ENCODE measurements at places on chromosomes 16 and 17. TPM values are rescaled to one million over a fixed set of nuclear protein-coding genes. Genes with fewer than 3 reads are reported as not detected.

- no peak for DNase-seq
Observed at GRCh38 chr16:87995644-87996043, 44.4 kb downstream of the BANP start.

GRCh38 chr16:3945751-3946603 is 65.5 kb upstream of the CREBBP start:
- peak; percentile 78 for DNase-seq

- DNase-seq: no peak
Observed at GRCh38 chr16:81036751-81037350, 1.2 kb downstream of the ATMIN start.

DNA sequence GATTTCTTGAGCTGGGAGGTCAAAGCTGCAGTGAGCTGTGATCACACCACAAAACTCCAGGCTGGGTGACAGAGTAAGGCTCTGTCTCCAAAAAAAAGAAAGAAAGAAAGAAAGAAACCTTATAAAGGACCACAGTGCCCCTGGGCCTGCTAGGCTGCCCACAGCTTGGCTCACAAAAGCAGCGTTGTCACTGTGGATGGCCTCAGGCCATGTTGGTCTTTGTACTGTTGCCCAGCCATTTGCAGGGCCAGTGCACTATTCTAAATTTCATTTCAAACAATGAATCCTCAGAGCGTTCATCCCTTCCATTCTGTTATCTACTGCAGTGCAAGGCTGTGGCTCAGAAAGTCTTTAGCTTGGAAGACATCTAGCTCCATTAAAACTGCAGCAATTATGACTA is 208.4 kb downstream of the SLC39A11 start:
- no peak for DNase-seq

DNA sequence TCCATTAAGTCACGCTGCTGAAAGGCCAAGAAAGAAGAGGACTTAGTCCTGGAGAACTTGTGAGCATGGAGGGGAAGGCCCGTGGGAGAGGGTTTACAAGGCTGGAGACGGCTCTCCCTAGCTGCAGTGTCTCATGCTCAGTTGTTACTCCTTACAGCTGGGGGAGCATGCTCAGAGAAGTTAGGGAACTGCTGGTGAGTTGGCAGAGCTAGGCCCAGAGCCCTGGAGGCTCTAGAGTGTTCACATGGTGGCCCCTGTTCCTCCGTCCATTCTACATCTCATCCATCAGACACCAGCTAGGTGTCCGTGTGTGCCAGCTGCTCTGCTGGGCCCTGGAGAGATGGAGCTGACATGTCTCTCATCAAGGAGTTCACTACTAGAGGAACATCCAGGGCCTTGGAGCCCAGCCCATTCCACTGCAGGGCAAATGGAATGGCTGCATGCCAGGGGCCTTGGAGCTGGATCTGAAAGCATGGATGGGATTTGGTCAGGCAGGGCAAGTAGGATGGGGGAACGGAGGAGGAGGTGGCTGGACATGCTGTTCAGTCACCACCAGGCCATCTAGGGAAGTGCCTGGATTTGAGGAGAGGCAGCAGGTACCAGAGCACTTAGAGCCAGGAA is 6.3 kb downstream of the XYLT2 start:
- DNase-seq: no peak

The C17orf78 gene
- not detected for total RNA-seq

The CDT1 gene
- 0.57 TPM for total RNA-seq

The TOM1L1 gene
- 4.2 TPM for total RNA-seq

DNA sequence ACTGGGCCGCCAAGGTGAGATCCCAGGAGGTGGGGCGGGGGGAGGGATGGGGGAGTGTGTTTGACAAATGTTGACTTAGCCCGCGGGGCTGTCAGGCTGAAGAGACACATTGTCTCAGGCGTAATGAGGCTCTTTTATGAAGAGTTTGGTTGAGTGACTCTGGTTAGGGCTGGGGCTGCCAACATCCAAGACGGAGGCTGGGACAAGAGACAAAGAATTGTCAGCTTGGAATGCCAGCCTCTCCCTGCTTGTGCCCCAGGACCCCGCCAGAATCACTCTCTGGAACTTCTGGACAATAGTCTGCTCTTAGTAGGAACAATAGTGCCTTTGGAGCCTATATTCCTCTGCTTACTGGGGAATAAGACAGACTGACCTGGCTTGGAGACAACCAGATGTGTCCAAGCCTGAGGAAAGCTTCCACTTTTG is 24.0 kb downstream of the PCTP start:
- no peak for DNase-seq

DNA sequence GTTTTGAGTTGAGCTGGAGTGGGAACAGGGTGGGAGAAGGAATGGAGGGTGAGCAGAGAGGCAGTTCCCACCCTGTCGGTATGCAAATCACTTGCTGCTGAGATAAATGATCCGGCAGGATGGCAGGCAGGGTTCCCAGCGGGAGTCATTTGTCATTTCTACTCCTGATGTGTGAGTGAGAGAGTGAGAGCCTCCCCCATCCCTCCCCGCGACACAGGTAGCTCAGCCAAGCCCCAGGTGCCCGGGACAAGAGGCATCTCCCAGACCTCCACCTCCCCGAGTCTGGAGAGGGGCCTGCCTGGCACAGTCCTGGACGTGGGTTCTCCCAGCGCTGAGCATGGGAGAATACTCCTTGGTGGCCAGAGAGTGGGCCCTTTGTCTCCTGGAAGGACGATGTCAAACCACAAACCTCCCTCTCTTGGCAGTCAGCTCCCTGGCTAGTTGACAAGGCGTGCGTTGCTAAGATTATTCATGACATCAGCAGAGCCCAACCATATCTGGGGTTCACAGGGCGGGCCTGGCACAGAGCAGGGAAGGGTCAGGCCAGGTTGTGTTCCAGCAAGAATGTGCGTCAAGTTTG is 33.7 kb upstream of the TNRC6C start:
- DNase-seq: peak; percentile 94

DNA sequence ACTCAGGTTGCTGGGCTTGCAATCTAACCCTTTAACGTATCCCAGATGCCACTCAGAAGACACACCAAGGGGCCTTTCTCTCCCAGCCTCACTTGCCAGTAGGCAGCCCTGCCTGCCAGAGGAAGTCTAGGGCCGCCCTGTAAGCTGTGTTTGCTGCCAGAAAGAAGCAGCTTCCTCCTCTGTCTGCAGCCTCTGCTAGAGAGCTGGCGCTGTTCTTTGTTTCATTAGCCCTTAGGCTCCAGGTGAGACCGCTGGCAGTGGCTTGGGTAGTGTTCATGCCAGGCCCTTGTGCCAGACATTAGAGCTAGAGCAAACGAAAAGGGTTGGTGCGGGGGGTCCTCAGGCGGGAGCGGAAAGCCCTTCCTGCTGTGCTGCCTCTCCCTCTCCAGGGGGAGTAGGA is 8.9 kb downstream of the CTRL start:
- DNase-seq: no peak

DNA sequence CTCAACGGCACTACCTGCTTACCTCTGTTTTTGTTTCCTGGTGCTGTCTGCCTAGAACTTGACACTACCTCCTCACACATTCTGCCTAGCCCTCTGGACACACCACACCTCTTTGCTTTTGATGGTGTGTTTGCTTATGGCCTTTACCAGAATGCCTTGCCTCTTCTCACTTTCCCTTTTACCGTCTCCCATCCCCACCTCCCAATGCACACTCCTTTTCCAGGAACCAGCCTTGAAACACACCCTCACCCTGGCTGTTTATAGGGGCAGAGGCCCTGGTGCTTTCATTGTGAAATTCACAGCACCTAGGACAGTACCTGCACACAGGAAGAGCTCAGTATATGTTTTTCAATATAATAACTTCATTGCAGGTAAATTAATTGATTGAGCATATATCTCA is 56.2 kb downstream of the MAP2K6 start:
- DNase-seq: no peak

The KIF2B gene
- total RNA-seq: not detected

DNA sequence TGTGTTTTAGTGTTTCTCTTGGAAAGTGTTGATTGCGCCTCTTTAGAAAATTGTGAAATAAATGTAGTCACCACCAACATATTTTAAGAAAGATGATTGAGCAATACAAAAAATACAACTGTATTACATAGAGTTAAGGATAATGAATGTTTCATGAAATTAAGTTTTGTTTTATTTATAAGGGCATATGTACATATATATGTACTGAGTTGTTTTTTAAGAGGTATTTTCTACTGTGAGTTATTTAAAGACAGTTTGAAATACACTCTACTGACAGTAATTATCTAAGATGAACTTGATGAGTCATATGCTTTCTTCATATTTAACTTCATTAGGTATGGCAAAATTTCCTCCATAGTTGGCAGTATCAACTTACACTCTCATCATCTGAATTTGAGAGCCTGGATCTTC is 411.7 kb downstream of the HS3ST3B1 start:
- DNase-seq: no peak

- DNase-seq: no peak
Observed at GRCh38 chr16:86777381-86777946, 199.1 kb downstream of the FOXL1 start.

- no peak for DNase-seq
Observed at GRCh38 chr16:50599494-50599893, 51.3 kb downstream of the NKD1 start.

GRCh38 chr16:85515319-85515745 is 97.8 kb upstream of the GSE1 start:
- DNase-seq: no peak

DNA sequence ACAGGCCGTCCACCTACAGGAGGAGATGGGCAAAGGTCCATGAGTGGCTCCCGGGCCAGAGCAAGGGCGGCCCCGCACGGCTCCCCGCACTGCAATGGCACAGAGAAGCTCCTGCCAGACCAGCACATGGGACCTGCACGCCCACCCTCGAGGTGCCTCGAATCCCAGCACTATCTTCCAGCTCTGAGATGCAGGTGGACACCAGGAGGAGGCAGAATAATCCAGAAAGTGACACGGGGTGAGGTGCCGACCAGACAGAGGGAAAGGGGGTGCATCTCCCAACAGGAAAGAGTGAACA is 26.5 kb upstream of the C16orf95 start:
- no peak for DNase-seq

- no peak for DNase-seq
Observed at GRCh38 chr16:2260250-2260649, 7.7 kb downstream of the RNPS1 start.

- DNase-seq: peak; percentile 5
Observed at GRCh38 chr17:9968881-9969280, 63.8 kb upstream of the RCVRN start.

GRCh38 chr16:10561001-10561400 is 19.4 kb downstream of the EMP2 start:
- DNase-seq: no peak

- DNase-seq: no peak
Observed at GRCh38 chr17:28113269-28113668, 70.8 kb downstream of the NLK start.

The CACNG3 gene
- total RNA-seq: not detected

DNA sequence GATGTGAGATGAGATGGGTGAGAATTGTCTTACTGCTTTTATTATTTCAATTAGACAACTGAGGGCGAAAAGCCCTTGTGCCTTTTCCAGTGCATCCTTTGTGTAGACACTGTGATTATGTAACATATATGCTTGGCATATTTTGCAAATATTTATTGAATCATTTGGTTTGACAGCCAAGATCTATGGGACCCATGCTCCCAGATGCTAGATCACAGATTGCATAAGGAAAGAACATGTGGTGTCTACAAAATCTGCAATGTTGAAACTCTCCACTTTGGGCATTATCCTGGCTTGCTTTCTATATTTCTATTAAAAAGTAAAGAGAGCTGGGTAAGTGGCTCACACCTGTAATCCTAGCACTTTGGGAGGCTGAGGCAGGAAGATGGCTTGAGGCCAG is 4.8 kb upstream of the COG1 start:
- DNase-seq: no peak

DNA sequence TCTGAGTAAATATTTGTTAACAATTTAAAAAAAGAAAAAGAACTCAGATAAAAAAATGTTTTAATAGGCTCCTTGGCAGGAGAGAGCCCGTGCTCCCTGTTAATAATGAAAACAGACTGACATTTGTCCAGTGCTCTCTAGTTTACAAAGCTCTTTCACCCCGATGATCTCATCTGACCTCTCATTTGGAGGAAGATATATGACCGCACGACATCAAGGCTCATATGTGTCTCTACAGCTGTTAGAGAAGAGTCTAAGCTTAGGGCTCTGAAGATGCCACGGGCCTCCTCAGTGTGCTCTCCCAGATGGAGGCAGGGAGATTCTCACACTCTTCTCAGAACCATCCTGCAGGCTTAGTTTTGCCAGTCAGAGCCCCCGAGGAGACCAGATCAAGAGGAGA is 280.8 kb upstream of the IRX5 start:
- no peak for DNase-seq

- DNase-seq: no peak
Observed at GRCh38 chr16:73713251-73713650, 583.4 kb upstream of the PSMD7 start.

The CLDN6 gene
- total RNA-seq: not detected

The SPATA22 gene
- 0.28 TPM for total RNA-seq

- no peak for DNase-seq
Observed at GRCh38 chr16:54266363-54266955, 20.1 kb downstream of the IRX3 start.
